ENCODE measurements at places on chromosomes 5 and 9. TPM values are rescaled to one million over a fixed set of nuclear protein-coding genes. Genes with fewer than 3 reads are reported as not detected.

DNA sequence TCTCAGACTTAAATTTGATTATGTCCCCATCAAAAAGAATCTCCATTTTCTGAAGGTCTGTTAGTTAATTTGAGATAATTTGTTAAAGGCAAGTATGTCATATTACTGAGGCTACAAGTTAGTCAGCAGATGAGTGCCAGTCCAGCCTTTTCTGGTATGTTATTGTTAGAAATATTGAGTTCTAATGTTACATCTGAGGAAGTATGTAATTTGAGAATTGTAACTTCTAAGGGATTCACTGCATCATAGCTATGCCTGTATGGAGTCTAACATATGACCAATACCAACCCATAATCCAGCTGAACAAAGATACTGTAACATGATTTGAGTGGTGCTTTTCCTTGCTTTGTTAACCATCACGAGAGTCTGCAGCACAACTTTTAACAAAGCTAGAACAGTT lies 13.9 kb downstream of the SLC23A1 start:
- DNase-seq: no peak

SH2D3C gene
- 8.5 TPM for total RNA-seq

OMD gene
- total RNA-seq: 3.4 TPM

ACOT12 gene
- 2.4 TPM for total RNA-seq

DNA sequence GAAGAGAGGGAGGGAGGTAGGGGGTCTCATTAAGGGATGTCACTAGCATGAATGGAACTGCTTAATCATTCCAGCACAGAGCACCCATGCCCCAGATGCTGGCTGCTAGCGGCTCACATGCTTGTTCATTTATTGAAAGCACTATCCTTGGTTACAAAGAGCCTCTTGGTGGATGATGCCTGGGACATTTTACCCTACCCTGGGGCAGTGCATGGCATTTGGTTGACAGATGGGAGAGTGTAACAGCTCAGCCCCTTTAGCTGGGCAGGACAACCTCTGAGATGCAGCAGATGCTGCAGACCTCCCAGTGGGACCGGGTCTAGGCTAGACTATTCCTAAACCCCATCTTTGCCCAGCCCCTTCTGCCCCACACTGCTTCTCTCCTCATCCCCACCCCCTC lies 46.9 kb upstream of the TCERG1 start:
- DNase-seq: no peak

GRCh38 chr5:175516933-175517823 lies 38.8 kb downstream of the SFXN1 start:
- DNase-seq: no peak

- DNase-seq: no peak
Observed at GRCh38 chr9:112119225-112120029, 55.7 kb downstream of the SUSD1 start.

GRCh38 chr5:41809128-41809527 lies 61.1 kb downstream of the OXCT1 start:
- no peak for DNase-seq

- DNase-seq: no peak
Observed at GRCh38 chr5:9927106-9927505, 297.0 kb upstream of the TAS2R1 start.

SLC36A3 gene
- not detected for total RNA-seq

DNA sequence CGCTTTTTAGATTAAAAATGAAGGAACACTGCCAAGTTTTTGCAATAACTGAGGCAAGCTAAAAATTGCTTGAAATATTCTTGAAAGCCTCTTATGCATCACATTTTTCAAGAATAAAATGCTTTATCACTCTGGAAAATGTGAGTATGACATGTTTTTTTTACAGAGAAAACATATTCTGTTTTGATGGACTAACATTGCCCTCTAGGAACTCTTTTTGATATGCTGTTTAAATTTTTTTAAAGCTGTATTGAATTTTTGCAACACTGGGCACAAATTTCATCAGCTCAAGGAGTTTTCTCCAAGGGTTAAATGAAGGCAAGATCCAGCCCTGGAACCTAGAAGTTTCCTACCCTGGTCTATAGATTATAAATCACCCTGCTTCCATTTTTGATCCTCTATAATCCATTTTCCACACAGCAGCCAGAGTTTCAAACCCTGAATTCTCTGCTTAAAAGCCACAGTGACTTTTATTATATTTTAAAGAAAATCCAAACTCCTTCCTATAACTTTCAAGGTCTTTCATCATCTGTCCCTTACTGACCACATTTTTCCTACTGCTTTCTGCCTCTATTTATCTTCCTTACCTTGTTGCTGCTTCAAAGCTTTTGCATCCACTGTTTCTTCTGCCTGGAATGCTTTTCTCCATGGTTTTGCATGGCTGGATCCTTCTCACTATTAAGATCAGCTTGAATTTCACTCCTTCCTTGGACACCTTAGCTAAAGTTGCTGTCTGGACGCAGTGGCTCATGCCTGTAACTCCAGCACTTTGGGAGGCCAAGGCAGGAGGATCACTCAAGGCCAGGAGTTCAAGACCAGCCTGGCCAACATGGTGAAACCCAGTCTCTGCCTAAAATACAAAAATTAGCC lies 60.9 kb downstream of the IL31RA start:
- DNase-seq: no peak

SWI5 gene
- 10.5 TPM for total RNA-seq

DNA sequence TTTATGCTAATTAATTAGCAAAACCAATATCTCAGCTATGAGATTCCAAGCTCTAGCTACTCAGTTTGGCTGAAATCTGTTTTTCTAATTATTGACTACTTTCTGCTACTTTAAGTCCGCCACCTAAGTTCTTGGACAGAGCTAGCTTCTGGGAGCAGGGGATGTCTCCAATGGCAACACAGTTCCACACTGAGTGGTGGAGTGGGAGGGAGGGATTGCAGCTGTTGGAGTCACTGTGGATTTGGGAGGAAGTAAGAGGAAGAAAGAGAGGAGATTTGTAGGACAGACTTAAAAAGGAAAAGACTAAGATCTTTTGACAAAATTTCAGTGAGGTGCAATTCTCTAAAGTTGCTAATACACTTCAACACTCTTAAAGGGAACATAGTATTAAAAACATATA lies 450.8 kb downstream of the NFIB start:
- DNase-seq: no peak

GRCh38 chr5:138096997-138097828 lies 13.4 kb downstream of the WNT8A start:
- DNase-seq: no peak

GRCh38 chr5:98158440-98158839 lies 615.0 kb upstream of the RGMB start:
- no peak for DNase-seq

DNA sequence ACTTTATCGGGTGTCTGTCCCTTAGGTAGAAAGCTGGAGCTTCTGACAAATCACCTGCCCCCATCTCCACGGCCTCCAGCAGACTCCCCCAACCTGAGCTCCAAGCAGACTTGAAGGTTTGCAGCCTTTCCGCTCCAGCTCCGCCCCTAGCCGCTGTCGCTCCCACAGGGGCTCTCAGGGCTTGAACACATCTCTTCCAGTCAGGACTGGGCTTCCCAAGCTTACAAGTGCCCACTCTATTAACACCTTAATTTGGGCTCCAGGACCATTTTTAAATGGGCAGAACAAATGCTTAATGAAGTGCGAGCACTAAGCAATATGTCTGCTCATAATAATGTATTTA lies 17.2 kb upstream of the SLC25A51 start:
- DNase-seq: no peak

GRCh38 chr5:159786901-159787691 lies 129.2 kb upstream of the ADRA1B start:
- no peak for DNase-seq

DNA sequence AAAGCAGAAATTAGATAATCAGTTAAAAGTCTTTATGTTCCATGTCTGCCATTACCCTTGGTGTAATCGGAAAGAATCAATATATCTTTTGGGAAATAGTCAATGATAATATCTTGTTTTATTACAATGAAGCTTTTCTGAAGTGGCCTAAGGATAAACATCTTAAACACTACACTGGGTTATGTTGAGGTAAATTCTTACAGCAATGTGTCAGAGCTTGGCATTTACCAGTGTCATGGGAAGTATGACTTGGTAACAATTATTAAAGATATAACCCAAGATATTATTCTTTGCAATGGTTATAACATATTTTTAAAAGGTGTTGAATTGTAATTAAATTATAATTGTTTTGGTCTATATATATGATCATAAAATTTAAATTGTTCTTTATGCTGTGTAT lies 84.7 kb downstream of the CFAP95 start:
- DNase-seq: no peak

- no peak for DNase-seq
Observed at GRCh38 chr5:105167092-105167491, 1604.5 kb upstream of the NUDT12 start.

Measured in cerebellum (tissue), 4 donors.